ENCODE measurements at places on chromosomes 11 and 22.

DNA sequence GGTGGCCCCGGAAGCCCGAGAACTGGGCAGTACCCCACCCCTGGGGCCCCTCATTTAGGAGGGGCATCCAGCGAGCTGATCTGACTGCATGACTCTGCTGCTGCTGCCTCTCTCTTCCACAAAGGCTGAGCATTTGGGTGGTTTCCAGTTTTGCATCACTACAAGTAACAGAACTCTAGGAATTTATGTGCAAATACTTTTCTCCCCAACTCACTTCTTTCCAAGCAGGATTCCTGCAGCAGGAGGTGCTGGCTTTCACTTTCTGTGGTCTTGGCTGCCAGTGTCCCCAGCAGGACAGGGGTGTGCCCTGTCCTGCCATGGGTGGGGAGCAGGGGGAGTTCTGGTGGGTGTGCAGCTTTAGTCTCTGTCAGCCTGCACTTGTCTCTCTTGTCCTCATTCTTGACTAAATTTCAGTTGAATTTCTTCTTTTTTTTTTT, 21.2 kb downstream of the UPB1 start:
- no peak for DNase-seq

DNA sequence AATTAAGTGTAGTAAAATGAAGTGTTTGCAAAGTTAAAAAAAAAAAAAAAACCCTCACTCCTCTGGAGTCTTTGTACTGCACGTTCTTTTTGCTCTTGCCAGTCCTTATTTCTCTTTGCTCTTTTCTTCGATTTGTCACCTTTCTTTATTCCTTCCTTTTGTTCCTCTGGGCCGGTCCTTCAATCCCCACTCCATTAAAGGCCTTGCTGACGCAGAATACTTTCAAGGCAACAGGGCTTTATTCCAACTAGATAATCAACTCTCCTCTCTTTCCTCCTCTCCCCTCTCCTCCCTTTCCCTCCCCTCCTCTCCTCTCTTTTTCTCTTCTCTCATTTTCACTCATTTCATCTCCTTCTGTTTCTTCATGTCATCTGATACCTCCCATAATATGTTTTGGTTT, 138.2 kb upstream of the NTM start:
- DNase-seq, result no peak

DNA sequence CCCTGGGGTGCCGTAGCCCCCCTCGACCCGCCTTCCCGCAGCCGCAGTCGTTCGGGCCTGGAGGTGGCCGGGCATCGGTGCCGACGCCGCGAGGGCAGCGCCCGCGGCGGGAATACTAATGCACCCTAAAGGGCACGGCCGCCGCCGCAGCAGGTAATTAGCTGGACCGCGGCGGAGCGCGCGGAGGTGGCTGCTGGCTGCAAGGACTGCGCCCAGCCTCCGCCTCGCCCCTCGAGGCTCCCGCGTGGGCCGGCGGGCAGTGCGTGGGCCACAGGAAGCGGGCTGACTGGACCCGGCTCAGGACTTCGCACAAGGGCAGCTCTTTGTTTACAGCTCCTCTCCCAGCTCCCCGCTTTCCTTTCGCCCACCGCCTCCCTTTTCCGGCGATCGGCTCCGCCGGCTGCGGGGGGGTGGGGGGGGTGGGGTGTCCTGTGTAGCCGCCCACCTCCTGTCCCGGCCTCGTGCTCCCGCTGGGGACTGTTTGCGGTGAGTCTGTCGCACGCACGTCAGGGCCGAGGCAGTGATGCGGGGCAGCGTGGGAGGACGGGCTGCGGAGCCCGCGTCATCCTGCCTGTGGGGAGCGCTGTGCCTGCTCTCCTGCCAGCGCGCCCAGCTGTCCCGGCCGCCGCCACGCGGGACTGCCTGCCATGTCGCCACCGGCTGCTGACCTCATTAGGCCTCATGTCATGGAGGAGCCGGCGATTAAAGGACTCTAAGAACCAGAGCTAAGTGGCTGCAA, 53.2 kb downstream of the GRIK4 start:
- peak; percentile 86 for DNase-seq

GRCh38 chr11:99693941-99694492, 673.3 kb downstream of the CNTN5 start:
- no peak for DNase-seq

GRCh38 chr11:6646918-6647679, 8.5 kb downstream of the DCHS1 start:
- DNase-seq, result no peak

DNA sequence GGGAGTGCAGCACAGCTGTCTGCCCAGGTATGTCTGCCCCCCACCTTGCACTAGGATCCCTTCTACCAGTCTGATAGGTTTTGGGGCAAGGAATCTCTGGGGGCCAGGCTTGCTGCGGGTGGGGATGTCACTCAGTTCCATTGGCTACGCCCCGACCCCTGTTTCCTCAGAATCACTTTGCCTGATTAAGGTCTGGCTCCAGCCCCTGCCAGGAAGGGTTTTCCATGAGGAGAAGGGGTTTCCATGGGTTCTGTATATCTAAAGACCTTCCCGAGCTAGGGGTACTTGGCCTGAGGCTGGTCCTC, 14.0 kb downstream of the OTOG start:
- DNase-seq, result no peak

GRCh38 chr11:61120706-61121191, 18.5 kb downstream of the CD5 start:
- DNase-seq, result peak; percentile 33

- DNase-seq, result no peak
These were observed 56.2 kb downstream of the BUD13 start for GRCh38 chr11:116716621-116717020.

GRCh38 chr11:126438691-126439090, 83.2 kb downstream of the ST3GAL4 start:
- DNase-seq, result no peak

GRCh38 chr11:109112821-109113280, 309.1 kb upstream of the C11orf87 start:
- peak; percentile 78 for DNase-seq

DNA sequence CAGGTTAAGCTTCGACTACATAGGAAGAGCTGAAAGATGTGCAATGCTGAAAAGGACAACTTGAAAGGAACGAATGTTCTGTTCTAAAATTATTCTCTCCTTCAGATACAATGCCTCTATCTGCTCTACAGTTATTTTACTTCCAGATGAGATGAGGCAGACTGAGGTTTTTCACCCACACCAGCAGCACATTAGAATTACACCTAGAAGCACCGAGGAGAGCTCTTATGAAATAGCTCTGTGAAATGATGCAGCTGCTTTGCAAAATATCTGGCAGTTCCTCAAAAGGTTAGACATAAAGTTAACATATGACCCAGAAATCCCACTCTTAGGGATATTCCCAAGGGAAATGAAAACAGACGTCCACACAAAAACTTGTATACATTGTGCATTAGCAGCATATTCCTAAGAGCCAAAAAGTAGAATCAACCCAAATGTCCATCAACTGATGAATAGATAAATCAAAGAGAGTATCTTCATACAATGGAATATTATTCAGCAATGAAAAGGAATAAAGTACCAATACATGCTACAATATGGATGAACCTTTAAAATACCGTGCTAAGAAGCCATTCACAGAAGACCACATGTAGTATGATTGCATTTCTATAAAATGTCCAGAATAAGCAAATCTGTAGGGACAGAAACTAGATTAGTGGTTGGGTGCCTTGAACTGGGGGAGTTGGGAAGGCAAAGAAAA, 34.5 kb downstream of the WT1 start:
- DNase-seq, result no peak

- peak; percentile 83 for DNase-seq
These were observed 31.8 kb downstream of the BID start for GRCh38 chr22:17742527-17742902.

DNA sequence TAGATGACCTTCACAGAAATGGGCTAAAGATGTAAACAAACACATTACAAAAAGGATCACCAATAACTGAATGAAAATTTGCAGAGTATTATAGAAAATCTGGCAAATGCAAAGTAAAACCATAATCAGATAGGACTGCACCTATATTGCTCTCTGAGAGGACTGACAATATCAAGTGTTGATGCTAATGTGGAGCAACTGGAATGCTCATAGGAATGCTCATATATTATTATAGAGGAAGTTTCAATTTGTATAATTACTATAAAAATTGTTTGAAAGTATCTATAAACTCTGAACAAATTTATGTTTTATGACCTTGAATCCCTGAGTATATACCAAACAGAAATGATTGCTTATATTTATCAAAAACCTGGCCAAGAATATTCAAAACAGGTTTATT, 18.4 kb upstream of the TEAD1 start:
- DNase-seq, result no peak

DNA sequence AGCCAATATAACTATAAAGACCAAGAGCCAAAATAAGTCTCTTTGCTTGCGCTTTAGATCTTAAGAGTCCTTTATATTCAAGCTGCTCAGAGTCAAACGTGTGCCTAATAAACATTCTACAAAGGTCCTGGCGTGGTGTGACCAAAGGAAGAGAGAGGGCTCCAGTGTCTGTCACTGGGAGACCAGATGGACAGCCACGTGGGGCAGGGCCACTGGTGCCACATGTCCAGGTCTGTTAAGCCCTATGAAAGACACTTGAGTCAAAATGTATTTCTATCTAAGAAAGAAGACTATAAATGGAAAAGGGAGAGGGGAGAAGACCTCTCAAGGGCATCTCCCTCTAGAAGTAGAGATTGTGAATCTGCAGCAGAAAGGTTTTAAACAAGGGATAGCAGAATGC, 32.2 kb upstream of the EHF start:
- DNase-seq, result no peak

GRCh38 chr11:69657456-69657910, 16.5 kb downstream of the CCND1 start:
- no peak for DNase-seq

- no peak for DNase-seq
These were observed 83.7 kb downstream of the PHF21B start for GRCh38 chr22:44926124-44926475.

DNA sequence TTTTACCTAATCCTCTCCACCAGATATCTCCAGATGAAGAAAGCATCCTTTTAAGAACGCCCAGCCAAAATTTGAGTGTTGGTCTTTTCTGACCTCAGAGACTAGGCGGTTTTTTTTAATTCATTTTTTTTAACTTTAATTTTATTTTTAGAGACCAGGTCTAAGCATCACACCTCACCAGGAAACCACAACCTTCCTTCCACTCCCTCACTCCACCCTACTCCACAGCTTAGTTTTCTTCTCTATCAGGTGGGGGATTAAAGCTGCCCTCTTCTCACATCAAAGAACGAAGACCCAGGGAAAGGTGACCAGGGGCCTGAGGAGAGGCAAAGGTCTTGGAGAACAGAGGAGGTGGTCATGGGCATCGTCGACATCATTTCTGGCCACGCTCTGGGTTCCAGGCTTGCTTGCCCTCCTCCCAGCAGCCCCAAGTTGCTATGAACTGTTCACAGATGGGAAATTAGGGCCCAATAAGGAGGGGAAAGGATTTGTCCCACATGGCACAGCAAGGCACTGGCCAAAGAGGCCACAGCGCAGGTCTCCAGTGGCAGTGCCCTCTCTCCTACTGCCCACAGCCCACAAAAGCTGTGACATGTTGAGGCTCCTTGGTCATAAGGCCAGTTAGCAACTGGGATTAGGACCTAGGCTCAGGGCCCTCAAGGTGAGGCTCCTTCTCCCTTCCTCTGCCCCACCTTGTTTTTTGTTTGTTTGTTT, 1.4 kb upstream of the PEX16 start:
- no peak for DNase-seq

GRCh38 chr11:6538456-6538855, 41.4 kb downstream of the DNHD1 start:
- DNase-seq, result no peak

DNA sequence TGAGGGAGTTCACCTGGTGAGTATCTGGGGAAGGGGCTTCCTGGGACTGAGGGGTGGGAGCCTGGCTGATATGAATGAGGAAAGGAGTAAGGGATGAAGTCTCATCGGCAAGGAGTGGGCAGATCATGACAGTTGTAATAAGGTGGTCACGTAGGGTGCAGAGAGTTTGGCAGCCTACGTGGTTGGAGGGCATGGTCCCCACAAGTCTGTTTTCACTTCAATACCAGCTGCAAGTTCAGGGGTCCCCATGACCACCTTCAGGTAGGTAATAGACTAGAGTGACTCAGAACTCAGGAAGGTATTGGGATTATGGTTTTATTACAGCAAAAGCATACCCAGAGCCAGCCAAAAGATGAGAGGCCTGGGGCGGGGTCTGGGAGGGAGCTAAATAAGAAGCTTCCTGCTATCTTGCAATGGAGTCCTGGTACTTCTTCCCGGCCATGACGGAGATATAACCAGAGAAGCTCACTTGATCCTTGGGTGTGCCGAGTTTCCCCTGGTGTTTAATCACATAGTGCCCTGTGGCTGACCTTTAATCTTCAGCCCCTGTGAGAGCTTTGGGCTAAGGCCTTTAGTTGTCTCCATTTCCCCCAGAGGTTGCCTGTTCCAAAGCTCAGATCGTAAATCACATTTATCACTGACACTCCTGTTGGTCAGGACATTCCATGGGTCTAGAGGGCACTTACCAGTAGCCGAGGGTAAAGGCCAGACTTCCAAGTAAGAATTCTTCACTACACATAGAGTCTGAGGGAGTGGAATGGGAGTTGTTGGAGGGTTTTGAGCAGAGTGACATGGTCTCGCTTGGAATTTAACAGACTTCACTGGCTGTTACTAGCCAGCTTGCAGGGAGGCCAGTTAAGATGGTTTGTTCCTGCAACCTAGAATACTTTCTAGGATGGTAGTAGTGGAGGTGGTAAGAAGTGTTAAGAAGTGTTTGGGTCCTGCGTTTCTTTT, 9.1 kb downstream of the SLC3A2 start:
- DNase-seq, result no peak

DNA sequence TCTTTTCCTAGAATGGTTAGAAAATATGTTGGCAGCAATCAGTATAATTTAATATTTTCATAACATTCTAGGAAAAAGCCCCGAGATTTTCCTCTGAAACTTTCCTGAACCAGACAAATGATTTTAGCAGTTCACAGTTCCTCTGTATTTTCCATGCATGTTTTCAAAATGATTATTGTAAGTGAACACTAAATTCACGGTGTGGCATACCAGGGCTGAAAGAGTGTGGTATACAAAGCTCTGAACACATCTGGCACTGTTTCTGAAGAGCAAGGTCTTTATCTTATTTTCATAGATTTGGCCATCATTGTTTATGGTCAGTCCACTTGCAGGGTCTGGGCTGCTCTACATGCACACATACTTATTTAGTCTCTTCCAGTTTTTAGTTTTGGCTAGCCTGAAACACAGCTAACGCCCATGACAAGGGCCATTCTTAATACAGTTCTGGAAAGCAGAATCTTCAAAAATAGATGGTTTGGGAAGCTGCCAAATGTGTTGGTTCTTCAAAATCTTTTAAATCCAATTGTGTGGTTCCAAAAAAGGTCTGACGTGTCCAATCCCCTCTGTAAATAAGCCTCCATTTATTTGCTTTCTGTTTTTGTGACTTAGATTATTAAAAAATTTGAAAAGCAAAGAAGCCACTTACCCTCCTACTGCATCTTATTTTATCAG, 7.9 kb upstream of the GAB2 start:
- DNase-seq, result no peak

DNA sequence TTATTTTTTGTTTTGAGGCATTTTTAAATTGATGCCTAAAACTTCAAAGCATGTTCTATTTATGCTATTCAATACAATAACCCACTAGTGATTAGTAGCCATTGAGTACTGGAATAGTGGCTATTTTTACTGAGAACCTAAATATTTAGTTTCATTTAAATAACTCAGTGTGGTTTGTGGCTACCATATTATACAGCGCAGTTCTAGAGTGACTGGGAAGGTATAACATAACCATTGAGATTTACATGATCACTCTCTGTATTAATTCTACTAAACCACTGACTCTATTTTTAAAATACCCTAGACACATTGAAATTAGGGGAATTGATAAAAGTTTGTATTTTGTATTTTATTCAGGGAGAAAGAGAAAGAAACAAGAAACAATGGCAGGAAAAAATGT, 441.2 kb downstream of the CNTN5 start:
- no peak for DNase-seq

- no peak for DNase-seq
These were observed 86.5 kb upstream of the RRM1 start for GRCh38 chr11:4008116-4008515.

All from retina (tissue), 1 donor.